Non-pigmented ciliary epithelial cell (primary cell): ENCODE measurements at places on chromosomes 1 and 21.

- no peak for DNase-seq
Observed at GRCh38 chr1:200027264-200027823, at the start of gene NR5A2. TSS of gene NR5A2 (plus strand) at chr1:200027710. CDS start at chr1:200027848, 138 bp downstream.

DNA sequence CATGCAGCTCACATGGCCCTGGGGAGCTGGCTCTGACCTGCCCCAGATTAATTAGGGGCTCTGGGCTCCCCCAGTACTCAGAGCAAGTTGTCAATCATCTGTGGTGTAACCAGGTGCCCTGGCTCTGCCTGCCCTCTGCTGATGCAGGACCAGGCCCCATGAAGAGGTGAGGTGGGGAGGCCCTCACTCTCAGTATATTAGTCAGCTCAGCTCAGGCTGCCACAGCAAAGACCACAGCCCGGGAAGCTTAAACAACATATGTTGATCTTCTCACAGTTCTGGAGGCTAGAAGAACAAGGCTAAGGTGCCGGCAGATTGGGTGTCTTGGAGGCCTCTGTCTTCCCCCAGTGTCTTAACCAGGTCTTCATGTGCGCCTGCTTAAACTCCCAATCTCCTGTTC, 66.5 kb downstream of the FCRL5 start:
- no peak for DNase-seq

GRCh38 chr21:44345495-44345894, 6.3 kb upstream of the CFAP410 start:
- DNase-seq, result no peak

DNA sequence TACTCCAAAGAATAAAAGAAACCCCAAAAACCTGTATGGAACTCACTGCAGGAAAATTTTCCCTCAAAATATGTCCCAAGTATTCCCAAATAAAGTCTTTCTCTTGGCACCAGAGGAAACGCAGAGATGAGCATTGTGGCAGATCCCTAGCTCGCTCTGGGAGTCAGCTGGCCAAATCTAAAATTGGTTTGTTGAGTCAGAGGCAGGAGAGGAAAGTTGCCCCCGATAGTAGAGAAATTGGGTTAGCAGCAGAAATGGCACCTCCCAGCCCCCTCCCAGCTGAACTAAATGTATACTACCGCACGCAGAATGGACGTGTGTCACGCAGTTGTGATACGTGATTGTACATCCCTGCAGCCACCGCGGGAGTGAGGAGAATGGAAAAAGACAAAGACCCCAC, 39.9 kb upstream of the TARBP1 start:
- DNase-seq, result no peak

DNA sequence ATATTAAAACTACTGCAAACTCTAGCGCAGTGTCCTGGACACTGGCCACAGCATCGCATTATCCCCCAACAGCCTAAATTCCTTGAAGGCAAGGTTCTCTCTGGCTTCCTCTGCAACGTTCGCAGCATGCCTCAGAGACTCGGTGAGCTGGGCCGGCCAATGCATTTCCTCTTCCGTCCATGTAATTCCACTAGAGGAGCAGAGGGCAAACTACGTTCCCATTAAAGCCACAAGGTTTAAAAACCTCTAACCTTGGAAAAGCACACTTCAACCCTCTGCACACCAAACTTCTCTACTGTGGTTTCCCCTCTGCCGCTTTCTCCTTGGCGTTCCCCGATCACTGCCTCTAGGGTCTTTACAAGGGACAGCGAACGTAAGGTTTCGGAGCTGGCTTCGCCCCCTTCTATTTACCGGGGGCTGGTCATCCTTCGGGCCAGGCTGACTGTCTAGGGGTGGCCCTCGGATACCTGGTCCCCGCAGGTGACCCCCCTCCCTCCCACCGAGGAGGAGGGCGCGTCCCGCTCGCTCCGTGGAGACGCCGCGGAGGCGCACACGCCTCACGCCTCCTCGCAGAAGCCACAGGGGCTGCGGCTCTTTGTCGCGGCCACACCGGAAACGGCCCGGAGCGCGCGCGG, 456 bp upstream of the SMYD2 start:
- no peak for DNase-seq

GRCh38 chr1:25786887-25787759, 12.9 kb upstream of the SELENON start:
- no peak for DNase-seq

DNA sequence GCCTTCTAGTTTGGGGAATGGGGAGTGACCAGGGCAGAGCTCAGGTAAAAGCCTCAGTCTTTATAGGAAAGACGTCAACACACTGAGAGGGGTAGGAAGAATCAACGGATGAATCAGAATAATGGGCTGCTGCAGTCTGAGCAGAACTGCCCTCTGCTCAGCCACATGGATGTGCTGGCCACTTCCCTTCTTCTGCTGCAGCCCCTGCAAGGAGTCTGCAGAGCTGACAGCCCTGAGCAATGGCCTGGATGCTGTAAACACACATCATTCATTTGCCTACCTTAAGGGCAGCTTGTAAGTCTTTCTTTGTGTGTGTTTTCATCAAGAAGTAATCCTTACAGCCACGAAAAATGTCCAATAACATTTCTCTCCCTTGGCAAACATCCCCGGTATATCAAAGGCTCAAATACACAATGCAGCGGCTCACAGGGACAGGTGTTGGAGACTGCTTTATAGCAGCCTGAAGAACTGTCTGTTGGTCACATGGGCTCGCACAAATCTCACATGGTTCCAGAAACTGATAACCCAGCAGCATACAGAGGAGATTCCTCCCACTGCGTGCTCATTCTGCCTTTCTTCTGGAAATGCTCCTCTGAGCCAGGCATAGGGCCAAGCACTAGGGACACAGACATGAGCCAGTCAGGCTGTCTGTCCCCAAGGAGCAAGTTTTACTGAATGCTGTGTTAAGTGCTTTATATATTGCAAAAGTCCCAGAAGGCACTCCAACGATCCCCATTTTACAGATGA, 110.1 kb downstream of the HMGB4 start:
- DNase-seq, result no peak

GRCh38 chr1:51973587-51974474, 16.7 kb downstream of the RAB3B start:
- no peak for DNase-seq

GRCh38 chr1:82597649-82598048, 796.9 kb downstream of the ADGRL2 start:
- no peak for DNase-seq

DNA sequence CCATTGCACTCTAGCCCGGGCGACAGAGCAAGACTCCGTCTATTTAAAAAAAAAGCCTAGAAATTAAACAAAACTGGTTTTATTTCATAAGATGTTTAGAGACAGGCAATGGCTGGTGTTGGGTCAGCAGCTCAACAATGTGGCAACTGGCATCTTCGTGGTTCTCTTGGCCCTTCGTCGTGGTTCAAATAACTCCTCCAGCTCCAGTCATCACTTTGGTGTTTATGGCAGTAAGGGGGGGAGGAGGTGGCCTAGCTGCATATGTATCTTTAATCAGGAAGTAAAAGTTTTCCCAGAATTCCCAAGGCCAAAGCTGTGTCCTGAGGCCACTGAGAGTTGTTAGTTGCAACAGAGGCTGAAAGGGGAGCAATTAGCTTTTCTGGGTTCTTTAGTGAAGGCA, 13.0 kb upstream of the LTN1 start:
- DNase-seq, result no peak

- no peak for DNase-seq
Observed at GRCh38 chr1:37752583-37753471, 12.1 kb downstream of the EPHA10 start.

DNA sequence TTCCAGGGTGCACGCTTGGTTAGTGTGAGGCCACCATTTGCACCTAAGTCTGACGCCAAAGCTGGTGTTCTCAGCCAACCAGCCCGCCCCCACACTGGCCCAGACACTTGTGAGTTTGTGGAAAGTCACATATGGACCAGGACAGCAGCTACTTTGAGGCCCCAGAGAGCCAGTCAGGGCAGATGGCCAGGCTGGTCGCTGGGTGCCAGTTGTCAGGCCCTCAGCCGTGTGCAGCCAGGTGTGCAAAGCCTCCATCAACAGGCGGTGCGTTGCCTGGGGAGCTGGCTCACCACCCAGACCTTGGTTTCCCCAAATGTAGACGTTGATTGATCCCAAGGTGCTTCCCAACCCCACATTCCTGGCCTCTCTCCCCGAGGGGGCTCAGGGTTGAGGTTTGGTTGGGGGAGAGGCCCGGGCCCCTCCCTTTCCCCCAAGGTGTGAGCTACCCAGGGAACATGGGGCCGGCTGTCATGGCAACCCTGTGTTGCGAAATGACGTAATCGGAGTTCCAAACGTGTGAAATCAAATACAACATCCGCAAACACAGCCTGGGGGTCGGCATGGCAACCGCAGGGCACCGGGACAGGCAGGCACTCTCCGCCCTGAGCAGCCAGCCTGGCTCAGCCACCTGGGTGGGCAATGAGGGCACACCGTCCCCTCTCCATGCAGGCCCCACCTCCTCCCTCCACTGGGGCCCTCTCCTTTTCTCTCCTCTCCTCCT, 42.2 kb upstream of the WNT4 start:
- no peak for DNase-seq

DNA sequence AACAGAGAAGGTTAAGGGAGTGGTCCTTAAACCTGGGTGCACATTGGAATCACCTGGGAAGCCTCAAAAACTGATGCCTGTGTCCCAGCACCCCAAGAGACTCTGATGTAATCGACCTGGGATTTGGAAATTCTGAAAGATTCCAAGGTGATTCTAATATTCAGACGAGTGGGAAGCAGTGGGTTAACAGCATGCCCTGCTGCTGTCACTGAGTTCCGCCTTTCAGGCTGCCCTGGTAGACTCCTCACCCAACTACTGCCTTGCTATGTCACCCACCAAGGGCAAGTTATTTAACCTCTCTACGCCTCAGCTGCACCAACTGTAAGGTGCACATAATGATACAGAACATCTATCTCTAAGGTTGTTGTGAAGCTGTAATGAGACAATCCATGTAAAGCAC, 59.2 kb downstream of the CD34 start:
- DNase-seq, result no peak

- DNase-seq, result no peak
Observed at GRCh38 chr21:26177187-26177586, 6.6 kb upstream of the APP start.

GRCh38 chr1:68291688-68292384, 59.5 kb upstream of the WLS start:
- DNase-seq, result no peak

GRCh38 chr1:3775490-3776230, 3.1 kb downstream of the SMIM1 start:
- DNase-seq, result no peak

DNA sequence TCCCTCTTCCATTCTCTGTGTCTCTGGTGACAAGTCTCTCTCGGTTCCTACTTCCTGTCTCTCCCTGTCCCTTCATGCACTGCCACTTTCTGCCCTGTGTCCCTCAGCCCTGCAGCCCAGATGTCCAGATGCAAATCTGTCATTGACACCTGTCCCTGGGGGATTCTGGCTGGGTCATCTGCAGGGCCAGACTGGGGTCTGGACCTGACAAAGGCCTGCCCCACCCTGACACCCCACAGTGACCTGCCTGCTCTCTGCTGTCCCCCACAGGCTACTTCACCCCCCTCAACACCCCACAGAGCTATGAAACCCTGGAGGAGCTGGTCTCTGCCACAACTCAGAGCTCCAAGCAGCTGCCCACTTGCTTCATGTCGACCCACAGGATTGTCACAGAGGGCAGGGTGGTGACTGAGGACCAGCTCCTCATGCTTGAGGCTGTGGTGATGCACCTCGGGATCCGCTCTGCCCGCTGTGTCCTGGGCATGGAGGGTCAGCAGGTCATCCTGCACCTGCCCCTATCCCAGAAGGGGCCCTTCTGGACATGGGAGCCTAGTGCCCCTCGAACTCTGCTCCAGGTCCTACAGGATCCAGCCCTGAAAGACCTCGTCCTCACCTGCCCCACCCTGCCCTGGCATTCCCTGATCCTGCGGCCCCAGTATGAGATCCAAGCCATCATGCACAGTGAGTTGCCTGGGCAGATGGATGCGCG, 7.2 kb downstream of the THEMIS2 start:
- DNase-seq, result no peak

- no peak for DNase-seq
Observed at GRCh38 chr1:156862997-156863599, 2.4 kb downstream of the NTRK1 start.

DNA sequence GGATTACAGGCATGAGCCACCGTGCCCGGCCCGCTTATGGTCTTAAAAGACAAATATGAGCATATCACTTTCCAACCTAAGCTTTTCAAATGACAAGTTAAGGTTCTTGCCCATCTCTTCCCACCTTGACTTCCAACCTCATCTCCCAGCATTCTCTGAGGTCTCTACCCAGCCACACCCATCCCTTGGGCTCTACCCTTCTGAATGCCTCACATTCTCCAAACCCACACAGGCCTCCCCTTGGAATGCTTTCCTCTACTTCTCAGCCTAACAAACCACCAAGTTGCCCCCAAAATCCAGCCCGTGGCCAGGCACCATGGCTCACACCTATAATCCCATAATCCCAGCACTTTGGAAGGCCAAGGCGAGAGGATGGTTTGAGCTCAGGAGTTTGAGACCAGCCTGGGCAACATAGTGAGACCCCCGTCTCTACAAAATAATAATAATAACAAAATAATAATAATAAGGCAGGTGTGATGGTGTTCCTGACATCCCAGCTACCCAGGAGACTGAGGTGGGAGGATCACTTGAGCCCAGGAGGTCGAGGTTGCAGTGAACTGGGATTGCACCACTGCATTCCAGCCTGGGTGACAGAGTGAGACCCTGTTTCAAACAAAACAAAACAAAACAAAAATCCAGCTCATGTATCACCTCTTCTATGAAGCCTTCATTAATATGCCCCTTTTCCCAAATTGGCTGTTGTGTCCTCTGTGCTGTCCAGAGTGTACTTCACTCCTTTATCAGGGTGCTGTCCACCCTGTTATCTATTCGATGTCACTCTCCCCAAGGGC, 11.2 kb downstream of the DCST2 start:
- DNase-seq, result no peak

DNA sequence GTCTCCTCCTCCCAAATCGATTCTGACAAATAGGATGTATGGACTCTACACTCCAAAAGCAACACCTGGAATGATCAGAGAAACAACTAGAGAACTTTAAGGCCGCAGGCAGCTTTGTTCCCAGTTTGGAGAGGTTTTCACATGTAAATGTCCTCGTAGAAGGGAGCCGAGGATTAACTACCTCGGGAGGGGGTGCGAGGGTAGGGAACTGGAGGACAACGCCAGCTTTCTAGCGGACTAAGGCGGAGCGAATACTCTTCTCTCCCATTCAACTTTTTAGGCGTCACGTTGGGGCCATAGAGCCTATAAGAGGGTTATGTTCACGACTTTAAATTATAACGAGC, 1.2 kb downstream of the SCAF4 start:
- DNase-seq, result no peak

- peak; percentile 89 for DNase-seq
Observed at GRCh38 chr1:193270996-193271395, 84.6 kb upstream of the B3GALT2 start.

GRCh38 chr1:111489604-111490003, 13.8 kb downstream of the ADORA3 start:
- no peak for DNase-seq

DNA sequence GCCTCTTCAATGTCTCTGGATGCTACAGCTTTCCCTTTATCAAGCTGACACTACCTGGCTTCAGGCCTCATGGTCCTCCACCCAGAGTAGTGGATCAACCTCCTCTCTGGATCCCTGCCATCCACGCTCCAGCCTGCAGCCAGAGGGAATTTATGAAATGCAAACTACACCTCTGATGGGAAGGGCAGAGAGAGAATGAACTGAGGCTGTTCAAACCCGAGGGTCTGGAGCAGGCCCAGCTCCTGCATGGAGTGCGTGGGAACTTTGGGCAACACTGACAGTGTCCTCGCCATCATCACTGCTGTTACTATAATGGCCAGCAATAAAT, 157.8 kb downstream of the TRABD2B start:
- no peak for DNase-seq

- no peak for DNase-seq
Observed at GRCh38 chr1:40984066-40984465, 4.6 kb downstream of the CTPS1 start.

- no peak for DNase-seq
Observed at GRCh38 chr1:226582966-226583365, 34.4 kb downstream of the STUM start.
